Upper lobe of left lung (tissue), 6 donors: ENCODE measurements at places on chromosomes 3 and 15. TPM values are rescaled to one million over a fixed set of nuclear protein-coding genes. Genes with fewer than 3 reads are reported as not detected.

MESP1 gene
- total RNA-seq, result 2.7 TPM

- H3K27me3 ChIP-seq, result no peaks in the 10 kb centered on the region
- DNase-seq, result no peak
- H3K36me3 ChIP-seq, result no peaks in the 10 kb centered on the region
- peaks cover 36% of the 10 kb centered on the region for H3K4me1 ChIP-seq
- H3K27ac ChIP-seq, result peak overlapping the region; percentile 70
Observed at GRCh38 chr3:52090933-52091468, 34.6 kb upstream of the DUSP7 start.

GRCh38 chr3:162183440-162183839, 686.8 kb downstream of the OTOL1 start:
- no peaks in the 10 kb centered on the region for H3K4me1 ChIP-seq
- no peak for DNase-seq
- no peaks in the 10 kb centered on the region for H3K27me3 ChIP-seq
- H3K36me3 ChIP-seq, result no peaks in the 10 kb centered on the region
- no peak overlapping the region for H3K4me3 ChIP-seq
- no peak overlapping the region for H3K27ac ChIP-seq

GRCh38 chr15:99454941-99455788, 110.6 kb upstream of the MEF2A start:
- H3K4me1 ChIP-seq, result peaks cover 47% of the 10 kb centered on the region
- H3K27me3 ChIP-seq, result no peaks in the 10 kb centered on the region
- peak overlapping the region; percentile 94 for H3K27ac ChIP-seq
- H3K36me3 ChIP-seq, result no peaks in the 10 kb centered on the region

GRCh38 chr3:1703169-1703568, 395.5 kb upstream of the CNTN4 start:
- DNase-seq, result no peak
- H3K4me3 ChIP-seq, result no peak overlapping the region
- H3K4me1 ChIP-seq, result no peaks in the 10 kb centered on the region
